ENCODE measurements at places on chromosomes 6 and 20.

DNA sequence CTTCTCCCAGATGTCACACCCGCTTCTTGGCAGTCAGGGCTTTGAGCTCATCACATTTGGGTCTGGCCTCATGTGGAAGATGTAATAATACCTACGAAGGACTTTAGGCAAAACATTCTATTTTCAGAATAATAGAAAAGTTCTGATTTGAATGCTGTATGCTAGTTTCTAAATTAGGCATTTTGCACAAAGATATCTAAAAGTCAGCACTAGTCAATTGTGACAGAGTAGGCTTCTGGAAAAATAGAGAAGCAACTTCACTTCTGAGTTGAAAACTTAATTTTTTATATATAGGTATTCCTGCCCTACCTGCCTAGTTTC lies 38.3 kb upstream of the CD2AP start:
- no peak for DNase-seq

DNA sequence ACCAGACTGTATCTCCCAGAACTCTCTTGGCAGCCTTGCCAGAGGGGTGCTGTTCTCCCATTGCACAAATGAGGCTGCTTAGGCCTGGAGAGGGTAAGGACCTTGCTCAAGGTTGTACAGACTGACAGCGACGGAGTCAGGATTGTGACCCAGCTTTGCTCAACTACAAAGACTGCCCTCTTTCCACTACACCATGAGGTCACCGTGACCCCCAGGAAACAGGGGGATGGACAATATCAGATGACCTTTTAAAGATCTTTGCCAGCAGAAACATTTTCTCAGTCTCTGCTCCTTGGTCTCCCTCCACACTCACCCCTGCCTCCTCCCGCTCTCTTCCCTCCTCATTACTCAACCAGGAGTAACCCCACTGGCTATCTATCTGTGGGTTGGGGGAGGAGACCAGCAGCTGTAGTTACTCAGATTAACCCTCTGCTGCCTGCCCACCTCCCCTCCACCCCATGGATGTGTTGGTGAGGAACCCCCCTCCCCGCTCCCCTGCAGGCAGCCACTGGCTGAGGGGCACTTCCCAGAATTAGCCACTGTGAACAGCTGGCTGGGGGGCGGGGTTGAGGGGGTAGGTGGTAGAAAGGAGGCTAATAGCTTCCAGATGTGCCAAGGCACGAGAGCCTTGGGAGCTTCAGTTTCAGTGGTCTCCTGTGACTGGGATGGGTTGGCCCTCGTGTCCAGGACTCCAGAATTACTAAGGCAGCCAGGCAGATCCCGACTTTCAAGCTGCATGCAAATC lies 26.9 kb upstream of the MRPS18A start:
- DNase-seq: no peak

- DNase-seq: no peak
Measured at GRCh38 chr6:158206740-158207421, 38.7 kb downstream of the GTF2H5 start.

- DNase-seq: no peak
Measured at GRCh38 chr6:118917546-118918328, 17.2 kb downstream of the MCM9 start.

DNA sequence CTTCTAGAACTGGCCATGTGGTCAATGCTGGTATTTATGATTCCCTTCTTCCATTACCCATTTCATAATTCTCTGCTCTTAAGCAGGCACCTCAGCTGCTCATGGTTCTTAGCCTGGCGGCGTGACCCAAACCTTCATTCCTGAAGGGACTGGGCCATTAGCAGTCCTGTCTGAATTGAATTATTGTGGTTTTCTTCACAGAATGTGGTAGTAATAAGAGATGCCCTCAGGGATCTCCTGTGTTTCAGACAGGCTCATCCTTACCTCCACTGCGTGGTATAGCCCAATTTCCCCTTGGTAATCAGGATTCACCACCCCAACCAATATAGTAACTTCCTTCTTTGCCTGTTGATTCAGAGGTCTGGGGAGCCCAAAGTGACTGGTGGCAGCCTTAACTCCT lies 37.6 kb downstream of the PKIB start:
- no peak for DNase-seq

GRCh38 chr6:7295916-7296315 lies 17.1 kb downstream of the SSR1 start:
- no peak for DNase-seq

DNA sequence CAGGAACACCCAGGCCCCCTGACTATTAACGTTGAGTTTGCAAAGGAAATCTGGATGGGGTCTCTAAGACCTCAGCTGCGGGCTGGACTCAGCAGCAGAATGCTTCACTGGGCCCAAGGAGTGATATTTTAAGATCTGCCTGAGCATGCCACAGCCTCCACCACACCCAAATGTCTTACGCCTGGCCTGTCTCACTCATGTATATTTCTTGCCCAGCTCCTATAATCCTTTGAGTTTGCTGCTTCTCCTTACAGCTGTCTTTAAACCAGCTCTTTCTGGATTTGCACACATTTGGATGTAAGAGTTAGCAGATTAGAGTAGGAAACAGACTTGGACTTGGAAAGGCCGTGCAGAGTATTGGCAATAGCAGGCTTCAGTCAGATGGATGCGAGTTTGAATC lies 16.4 kb downstream of the CASS4 start:
- no peak for DNase-seq

GRCh38 chr6:117142995-117143394 lies 122.4 kb upstream of the VGLL2 start:
- DNase-seq: no peak

DNA sequence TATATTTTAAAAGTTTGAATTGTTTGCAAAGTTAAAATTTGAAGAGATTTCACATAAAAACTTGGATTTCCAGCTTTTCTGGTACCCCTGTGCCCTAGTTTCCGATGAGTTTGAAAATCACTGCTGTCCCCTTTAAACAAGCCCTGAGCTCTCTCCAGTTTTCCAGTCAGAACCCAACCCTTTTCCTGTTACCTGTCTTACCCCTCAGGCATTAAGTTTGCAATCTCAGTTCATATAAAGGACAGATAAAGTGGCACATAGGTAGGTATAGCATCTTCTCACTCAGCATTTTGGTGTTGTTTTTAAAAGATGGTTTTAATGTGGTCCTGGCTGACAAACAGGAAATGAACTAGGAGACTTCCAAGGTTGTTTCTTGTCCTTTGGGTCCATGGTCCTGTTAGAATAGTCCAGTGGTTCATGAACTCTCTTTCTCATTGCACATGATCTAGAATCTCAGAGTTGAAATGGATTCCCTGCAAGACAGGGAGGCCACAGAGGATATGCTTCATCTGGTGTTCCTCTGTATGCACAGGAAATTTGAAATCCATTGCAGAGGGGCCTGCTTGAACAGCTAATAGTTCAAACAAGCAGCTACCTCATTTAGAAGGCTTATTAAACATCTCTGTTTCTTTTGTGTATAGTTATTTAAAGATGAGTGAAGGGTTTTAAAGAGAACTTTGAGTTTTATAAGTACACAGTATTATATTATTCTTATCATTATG lies 82.7 kb downstream of the JAG1 start:
- no peak for DNase-seq

GRCh38 chr6:16698997-16699868 lies 62.0 kb downstream of the ATXN1 start:
- no peak for DNase-seq

DNA sequence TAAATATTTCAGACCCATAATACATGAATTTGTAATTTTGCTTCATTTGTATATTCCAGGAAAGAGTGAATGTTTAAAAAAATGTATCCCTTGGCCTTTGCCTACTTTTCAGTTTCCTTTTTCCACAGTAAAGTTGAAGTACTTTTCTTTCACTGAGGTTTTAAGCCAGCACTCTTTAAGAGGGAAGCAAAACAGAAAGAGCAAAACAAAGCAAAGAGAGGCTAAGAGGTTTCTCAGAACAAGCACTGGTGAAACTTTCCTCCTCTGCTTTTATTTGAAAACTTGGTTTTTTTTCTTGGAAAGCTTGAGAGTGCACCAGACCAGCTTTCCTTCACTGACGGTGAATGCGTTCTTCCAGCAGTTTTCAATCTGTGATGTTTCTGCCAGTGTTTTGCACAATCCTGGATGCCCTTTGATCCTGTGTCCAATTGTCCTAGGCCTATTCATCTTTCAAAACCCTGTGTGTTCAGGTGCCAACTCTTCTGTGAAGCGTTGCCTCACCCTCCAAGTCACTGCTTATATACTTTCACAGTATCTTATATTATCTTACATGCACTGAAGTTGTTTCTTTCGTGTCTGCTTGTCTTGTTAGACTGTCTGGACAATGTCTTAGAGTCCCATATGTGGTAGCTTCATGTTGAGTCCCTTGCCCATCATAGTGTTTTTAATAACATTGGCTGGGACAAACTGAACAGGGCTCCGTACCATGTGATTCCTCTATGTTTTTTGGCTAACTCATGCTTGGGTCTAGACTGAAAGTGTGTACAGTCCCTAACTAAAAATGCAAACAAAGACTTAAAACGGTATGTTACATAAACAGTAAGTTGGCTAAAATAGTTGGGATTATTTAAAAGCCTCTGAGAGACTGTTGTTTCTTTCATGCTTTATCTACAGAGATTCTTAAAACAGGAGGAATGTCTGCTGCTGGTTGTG lies 1.9 kb downstream of the RNF217 start:
- DNase-seq: no peak

DNA sequence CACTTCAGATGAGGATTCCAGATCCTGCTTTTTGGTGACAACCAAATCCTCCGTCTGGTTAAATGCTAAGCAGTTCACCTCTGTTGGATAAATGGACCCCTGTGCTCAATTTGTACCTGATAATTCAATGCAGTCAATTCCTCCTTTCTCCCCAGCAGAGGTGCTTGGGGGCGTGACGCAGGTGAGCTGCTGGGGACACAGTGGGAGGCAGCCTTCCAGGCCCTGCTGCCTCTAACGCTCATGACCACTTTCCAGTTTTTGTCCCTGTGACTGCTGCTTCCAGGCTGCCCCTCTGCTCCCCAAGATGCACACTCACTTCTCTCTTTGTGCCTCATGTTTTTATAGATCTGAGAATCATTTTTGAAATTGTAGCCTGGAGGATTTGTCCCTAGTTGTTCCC lies 78.5 kb downstream of the TTLL2 start:
- no peak for DNase-seq

- DNase-seq: no peak
Measured at GRCh38 chr6:4777394-4777935, 1.3 kb downstream of the CDYL start.

DNA sequence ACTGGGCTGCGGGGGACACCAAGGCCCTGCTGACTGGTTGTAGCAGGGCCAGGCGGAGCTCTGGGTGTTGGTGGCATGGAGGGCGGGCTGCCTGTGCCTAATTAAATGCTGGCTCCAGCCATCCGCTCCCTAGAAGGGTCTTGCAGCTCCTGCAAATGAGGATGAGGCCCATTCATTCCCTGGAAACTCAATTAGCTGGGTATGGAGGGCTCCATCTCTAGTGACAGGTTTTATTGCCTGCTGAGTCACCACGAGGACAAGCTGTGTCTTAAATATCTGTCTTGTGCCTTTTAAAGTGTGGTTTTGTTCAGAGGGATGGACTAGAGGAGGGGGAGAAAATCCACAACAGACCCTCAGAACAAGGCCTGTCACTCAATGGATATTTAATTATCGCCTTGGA lies 60.9 kb downstream of the SULF2 start:
- DNase-seq: no peak

All from activated CD4-positive, alpha-beta T cell treated with anti-CD3 and anti-CD28 coated beads, Interleukin-2, amount 50 U/mL, for 1 hour (primary cell).